ENCODE measurements at places on chromosomes 7 and 10.
A peak's percentile ranks its signal among the peaks of the same experiment; 100 is the strongest.

DNA sequence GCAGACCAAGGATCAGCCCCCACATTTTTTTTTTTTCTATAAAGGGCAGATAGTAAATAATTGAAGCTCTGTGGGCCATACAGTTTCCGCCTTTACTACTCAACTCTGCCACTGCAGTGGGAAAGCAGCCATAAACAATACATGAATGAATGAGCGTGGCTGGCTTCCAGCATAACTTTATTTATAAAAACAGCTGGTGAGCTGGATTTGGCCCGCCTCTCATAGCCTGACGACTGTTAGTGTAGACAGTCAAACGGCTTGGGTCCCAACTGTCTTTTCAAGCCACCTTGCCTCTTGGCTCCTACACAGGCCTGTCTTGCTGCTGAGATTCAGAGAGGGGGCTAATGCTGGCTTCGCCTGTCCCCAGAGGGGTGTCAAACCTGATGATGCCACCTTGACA is 169.8 kb upstream of the GPR26 start:
- no peak for DNase-seq

DNA sequence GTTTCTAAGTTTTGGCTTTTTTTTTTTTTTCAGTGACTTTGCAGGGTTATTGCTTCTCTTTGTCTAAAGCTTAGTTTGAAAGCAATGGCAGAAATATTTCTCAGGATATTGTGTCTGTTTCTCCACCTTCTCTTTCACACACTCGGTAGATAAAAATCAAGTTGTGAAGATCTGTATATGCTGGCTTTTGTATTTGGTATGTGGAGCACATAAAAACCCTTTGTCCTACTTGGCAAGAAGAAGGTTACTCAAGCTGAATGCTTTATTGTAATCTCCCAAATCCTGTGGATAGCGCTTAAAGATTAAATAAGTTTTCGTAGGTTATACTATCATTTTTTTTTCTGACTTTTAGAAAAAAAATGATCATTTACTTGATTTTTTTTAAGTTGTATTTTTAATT is 172.4 kb downstream of the CDCA7L start:
- no peak for DNase-seq

GRCh38 chr10:100628061-100628460 is 92.3 kb downstream of the HIF1AN start:
- DNase-seq, result no peak

GRCh38 chr7:11213266-11213665 is 239.6 kb downstream of the PHF14 start:
- DNase-seq, result no peak

- DNase-seq, result no peak
Measured at GRCh38 chr7:108335269-108335918, 120.8 kb downstream of the NRCAM start.

- DNase-seq, result no peak
Measured at GRCh38 chr7:26374647-26375373, 83.1 kb downstream of the SNX10 start.

GRCh38 chr7:27160546-27161213 is 4.2 kb upstream of the HOXA7 start:
- DNase-seq, result peak; percentile 90

- DNase-seq, result no peak
Measured at GRCh38 chr10:37010741-37011140, 114.7 kb upstream of the ANKRD30A start.

DNA sequence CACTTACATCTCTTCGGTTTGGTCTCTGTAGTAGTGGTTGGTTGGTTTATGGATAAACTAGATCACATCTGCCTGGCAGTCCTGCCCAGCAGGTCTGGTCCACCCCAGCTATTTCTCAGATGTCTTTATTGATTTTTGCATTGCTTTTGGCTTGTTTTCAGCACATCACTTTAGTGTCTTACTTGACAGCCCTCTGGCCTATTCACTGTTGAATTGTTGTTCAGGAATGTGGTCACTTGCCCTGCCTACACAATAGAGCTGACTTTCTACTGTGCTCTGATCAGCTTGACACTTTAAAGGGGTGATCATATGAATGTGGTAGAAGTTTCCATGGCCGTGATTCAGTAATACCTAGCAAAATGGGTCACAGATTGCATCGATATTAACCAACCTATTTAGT is 719.2 kb upstream of the LRRN3 start:
- DNase-seq, result no peak

DNA sequence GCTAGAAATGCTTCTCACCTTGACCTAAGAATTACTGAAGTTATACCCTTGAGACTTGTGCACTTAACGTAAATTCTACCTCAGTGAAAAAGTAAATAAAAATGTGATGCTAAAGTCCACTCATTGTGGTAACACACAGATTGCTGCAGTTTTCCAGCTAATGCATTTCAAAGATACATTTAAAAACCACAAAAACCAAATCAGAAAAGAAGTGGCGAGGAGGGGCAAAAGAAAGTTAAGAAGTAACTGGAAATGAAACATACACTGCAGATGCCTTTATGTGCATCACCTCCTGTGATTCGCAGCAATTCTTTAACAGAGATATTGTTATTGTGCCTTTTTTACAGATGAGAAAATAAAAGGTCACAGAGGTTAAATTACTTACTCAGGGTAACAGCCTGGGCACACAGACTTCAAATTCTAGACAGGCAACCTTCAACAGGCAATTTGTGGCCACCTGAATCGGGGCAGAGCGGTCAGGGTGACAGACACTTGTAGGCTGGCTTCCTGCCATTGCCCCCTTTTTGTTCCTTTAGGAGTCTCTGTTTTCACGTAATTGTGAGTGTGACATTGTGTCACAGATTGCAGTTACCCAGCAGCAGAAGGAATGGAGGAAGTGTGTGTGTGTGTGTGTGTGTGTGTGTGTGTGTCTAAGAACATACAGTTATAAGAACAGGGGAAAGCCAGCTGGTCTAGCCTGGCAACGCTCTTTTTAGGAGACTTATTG is 1.9 kb downstream of the WIPF3 start:
- no peak for DNase-seq

DNA sequence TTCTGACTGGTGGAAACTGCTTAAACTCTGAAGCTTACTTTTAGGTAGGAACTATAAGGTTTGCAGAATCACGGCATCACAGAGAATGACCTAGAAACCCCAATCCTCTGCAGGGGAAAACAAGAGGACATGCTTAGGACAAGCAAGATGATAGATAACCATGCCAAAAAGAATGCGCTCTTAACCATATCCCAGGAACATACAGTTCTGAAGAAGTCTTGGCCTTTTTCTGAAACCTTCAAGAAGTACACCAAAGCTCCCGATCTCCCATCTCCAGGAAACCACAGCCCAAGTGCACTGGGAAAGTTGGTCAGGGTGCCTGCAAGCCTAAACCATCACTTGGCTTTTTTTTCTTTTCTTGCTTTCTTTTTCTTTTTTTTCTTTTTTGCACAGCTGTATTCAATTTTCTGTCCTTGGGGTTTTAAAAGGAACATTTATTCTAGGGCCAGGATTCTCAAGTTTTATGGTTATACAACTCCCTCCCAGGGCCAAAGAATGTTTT is 12.2 kb upstream of the SVIL start:
- DNase-seq, result no peak

- no peak for DNase-seq
Measured at GRCh38 chr10:123682477-123682876, 16.3 kb downstream of the GPR26 start.

- no peak for DNase-seq
Measured at GRCh38 chr7:19001854-19002253, 115.6 kb downstream of the TWIST1 start.

DNA sequence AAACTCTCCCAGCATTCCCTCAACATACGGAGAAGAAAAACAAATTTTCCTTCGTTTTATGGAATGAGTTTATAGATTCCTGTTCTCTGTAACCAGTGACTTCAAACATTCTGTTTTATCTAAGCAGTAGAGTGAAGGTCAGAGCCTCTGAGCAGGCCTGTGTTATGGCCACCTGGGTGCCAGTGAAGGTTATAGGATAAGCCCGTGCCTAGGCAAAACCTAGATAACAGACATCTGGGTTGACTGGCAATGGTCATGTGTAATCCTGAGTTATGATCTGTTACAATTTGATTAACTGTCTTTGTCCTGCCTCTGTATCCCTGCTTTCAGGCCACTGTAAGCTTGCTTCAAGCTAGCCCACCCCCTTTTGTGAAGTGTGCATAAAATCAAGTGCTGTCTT is 8.3 kb downstream of the LSM5 start:
- DNase-seq, result no peak

DNA sequence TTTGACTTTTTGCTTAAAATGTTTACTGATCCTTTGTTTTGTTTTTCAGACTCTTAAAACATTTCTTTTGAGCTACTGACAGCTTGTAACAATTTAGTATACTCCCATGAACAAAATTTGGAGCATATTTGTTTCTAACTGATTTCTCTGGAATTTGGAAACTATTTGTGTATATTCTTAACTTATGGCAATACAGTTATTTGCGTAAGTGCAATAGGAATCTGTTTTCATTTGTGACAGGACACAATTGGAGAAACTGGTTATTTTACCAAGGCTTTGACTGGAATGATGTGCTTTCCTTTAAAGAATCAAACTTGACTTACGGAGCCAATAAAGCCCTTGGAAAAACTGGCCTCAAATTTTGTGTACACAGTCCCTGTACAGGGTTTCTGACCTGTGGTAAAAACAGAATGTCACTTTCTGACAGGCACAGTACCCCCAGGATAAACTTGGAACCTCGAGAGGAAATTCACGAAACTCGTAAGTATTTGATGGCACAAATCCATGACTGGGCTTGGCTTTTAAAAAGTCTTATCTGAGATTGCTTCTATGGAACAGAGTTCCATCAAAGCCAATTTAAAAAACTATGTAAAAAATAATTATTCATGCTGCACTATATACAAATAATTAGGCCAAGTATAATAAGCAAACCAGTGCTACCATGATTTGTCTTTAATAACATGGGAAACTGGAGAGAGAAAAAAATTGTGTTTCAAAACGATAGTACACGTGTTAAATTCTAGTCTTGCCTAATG is 70.4 kb downstream of the ST8SIA6 start:
- no peak for DNase-seq

- DNase-seq, result no peak
Measured at GRCh38 chr7:148144827-148145226, 445.7 kb upstream of the C7orf33 start.

GRCh38 chr10:19328582-19328981 is 280.0 kb downstream of the MALRD1 start:
- DNase-seq, result no peak

DNA sequence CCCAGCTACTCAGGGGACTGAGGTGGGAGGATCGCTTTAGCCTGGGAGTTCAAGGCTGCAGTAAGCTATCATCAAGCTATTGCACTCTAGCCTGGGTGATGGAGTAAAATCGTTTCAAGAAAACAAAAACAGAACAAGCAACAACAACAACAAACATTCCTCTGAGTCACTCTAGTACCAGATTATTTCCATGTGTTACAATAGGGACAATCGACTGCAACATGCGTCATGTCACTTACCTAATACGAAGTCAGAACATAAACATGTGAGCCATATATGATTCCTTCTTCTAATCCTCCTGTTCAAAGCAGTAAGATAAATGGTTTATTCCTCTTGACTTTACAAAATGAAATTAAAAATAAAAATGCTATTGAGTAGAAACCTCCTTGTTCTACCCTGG is 57.3 kb downstream of the ZNF438 start:
- DNase-seq, result no peak

DNA sequence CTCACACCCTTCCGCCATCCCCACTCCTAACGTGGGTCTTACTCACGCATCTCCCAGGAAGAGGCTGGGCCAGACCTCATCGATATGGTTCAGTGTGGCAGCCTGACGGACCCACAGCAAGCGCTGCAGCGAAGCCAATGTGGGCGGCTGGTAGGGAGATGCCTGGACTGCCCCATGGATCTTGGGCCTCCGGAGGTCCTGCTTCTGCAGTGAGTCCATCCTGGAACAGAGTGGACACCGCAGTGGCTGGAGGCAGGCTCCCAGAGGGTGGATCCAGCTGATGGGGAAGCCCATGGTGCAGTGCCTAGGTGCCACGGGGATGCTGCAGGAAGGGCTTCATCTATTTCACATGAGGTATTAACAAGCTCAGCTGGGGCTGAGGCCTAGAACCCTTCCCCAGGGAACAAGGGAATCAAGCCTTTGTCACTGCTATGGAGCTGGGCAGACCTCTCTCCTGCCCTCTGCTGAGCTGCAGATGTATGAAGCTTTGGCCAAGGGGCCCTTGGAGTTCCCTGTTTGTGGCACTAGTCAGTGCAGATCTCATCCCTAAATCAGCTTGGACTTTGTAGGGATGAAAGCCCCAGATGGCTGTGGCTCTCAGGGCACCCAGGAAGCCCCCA is 13.7 kb upstream of the SAMD8 start:
- peak; percentile 65 for DNase-seq

- DNase-seq, result no peak
Measured at GRCh38 chr7:22386865-22387264, 29.9 kb upstream of the RAPGEF5 start.

DNA sequence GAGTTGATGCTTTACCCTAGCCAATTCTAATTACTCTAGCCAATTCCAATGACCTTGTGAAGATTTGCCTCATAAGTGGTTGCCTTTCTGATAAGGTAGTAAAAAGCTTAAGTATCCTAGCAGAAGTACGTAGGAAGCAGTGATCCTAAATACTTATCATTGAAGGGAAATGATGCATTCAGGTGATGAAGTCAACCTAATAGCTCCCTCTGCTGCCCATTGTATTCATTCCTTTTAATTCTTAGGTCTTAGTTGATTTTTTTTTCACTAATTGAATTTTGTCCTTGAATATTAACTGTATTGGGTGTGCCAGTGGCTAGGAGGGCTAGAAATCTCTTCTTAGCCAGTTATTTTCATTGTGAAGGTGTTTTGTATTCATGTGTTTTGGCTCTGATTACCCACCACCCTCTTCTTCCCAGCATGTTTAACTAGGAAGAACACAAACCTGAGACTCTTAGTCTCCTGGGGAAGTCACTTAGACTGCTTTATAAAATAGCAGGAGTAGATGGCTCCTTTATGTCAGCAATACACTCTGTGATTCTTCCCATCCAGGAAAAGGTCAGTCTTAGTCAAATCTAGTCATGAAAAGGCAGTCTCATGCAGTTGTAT is 46.3 kb downstream of the PLEKHA8 start:
- peak; percentile 38 for DNase-seq

DNA sequence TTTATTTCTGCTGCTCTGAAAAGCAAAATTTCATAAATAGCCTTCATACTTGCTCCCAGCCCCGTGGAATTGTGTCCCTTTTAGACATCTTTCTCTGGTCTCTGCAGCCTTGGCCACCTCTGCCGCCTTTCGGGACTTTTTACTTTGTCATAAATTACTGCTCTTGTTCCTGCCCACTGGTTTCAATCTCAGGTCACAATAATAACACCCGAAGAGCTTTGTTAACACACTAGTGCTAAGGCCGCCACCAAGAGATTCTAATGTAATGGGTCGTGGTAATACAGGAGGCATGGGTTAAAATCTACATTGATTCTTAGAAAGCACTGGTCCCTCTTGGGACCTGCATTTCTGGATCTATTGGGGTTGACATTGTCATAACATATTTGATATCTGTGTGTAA is 276.0 kb upstream of the VWC2 start:
- no peak for DNase-seq

GRCh38 chr7:27211764-27212204 is 11.9 kb upstream of the HOXA13 start:
- no peak for DNase-seq

- no peak for DNase-seq
Measured at GRCh38 chr7:47669178-47669891, 87.4 kb upstream of the TNS3 start.
